ENCODE measurements at places on chromosomes 5 and 9.

- no peak for DNase-seq
Measured at GRCh38 chr9:97311798-97312500, 4.5 kb downstream of the CCDC180 start.

DNA sequence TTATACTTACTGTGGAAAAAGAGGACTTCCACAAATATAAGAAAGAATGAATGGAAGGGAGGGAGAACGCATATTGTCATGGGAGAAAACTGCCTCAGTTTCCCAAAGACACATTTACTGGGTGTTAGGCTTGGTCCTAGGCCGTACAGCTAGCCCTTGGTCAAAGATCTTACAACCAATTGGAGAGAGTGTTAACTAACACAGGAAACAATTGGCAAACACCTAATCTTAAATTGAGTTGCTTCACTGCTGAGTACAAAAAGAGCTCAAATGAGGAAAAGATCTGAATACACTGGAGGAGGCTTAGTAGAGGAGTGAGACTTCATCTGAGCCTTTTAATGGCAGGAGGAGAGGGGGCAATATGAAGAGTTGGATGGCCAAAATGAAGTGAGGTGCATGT lies 161.7 kb downstream of the GLIS3 start:
- DNase-seq: no peak

GRCh38 chr5:74629326-74629725 lies 11.2 kb downstream of the ENC1 start:
- no peak for DNase-seq

DNA sequence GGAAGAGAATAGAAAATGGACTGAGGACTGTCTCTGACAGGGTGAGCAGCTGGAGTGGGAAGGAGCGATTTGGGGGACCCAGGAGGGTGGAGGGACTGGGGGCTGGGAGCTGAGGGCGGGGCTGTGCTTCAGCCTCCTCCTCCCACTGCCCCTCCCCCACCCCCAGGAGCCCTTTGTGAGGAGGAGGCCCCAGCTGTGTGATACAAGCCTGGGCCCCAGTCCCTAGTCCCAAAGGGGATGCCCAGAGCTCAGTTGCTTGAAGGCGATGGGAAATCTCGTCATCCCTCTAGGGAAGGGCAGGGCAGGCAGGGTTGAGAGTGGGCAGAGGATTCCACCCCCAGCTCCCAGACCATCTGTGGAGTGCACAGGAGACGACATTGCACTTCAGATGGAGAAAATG lies at the start of gene SPATA31E1:
TSS of gene SPATA31E1 (plus strand) at position 251 of the 400 bp plus-strand sequence. CDS start at position 266, 15 bp downstream.
- DNase-seq: no peak

- DNase-seq: no peak
Measured at GRCh38 chr9:98314381-98315066, 59.1 kb upstream of the TBC1D2 start.

GRCh38 chr5:179747811-179748210 lies 15.2 kb downstream of the MAML1 start:
- DNase-seq: no peak

DNA sequence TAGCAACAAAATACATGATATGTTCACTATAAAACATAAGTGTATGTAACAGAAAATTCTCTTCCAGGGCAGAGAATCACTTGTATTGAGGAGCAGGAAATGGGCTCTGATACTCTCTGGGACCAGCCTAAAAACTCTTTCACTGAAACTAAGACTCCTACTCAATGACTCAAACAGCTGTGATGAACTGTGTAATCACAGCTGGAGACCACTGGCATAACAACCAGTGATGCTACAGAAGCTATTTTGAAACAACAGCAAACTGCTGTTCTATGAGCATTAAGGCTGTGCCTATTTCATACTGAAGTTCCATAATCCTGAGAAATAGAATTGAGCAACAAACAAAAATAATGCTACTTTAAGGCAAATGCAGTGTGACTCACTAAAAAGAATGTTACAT lies 594.0 kb downstream of the HINT1 start:
- no peak for DNase-seq

GRCh38 chr5:55022450-55022849 lies 1.6 kb upstream of the GZMK start:
- no peak for DNase-seq

- no peak for DNase-seq
Measured at GRCh38 chr5:60210810-60211209, 317.3 kb upstream of the PDE4D start.

DNA sequence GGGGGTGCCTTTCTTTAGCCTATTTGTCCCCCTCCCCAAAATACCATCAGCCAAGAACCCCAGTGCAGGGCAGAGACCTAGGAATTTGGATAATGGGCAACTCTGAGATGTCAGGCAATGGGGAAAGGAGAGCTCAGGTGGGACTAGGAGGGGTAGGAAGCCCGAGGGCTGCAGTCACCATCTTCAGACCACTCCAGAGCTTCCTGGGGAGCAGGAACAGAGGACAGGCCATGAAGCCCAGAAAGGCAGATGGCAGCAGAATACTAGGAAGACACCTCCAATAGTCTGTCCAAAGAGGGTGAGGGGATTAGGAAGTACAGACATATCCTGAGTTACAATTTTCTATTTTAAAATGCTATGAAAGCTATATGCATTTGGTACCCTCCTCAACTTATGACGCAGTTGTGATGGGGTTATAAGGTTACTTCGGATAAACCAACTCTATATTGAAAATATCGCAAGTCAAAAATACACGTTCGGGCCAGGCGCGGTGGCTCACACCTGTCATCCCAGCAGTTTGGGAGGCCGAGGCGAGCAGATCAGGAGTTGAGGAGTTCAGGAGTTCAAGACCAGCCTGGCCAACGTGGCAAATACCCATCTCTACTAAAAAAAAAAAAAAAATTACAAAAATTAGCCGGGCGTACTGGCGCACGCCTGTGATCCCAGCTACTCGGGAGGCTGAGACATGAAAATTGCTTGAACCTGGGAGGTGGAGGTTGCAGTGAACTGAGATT lies 34.6 kb upstream of the IL17B start:
- DNase-seq: no peak

GRCh38 chr9:89815903-89816573 lies 211.2 kb downstream of the GADD45G start:
- DNase-seq: no peak

GRCh38 chr9:125932012-125932411 lies 184.8 kb downstream of the PBX3 start:
- no peak for DNase-seq

Measured in progenitor cell of endocrine pancreas (in vitro differentiated cells).